ENCODE measurements at places on chromosomes 7 and 10. TPM values are rescaled to one million over a fixed set of nuclear protein-coding genes. Genes with fewer than 3 reads are reported as not detected.

Gene CEP55
- total RNA-seq = 13.6 TPM

Gene PPP1R17
- 111 TPM for total RNA-seq

Gene NPFFR1
- total RNA-seq = 0.15 TPM

Gene ADCYAP1R1
- 0.36 TPM for total RNA-seq

Gene GIMAP1
- 0.04 TPM for total RNA-seq

Gene AUTS2
- total RNA-seq = 1.3 TPM

GRCh38 chr7:86733783-86734182, 90.1 kb downstream of the GRM3 start:
- no peak for ATAC-seq

DNA sequence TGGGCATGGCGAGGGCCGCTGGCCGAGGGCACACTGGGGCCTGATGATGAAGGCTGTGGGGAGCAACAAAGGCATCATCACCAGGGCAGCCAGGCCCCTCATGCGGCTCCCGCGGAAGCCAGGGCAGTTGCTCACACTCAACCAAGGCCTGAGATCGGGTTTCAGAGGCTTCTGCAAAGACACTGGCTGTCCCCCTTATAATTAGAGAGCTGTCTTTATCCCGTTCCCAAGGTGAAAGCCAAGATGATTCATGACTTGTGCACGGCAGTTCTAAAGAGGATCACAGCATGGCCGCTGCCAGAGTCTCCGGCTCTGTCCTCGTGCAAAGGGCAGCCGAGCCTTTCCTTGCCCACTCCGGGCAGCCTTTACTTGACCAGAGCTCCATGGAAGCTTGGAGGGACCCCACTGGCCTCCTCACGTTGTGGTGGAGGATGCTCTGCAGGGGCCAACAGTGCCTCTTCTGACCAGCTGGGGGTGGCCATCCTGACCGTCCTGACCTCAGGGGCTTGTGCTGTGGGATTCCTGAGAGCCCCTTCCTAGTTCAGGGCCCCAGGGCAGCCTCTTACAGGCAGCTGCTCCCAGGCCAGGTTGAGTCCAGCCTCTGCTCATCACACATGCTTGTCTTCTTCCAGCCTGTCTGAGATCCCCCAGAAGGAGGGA, 82.3 kb downstream of the PRKAG2 start:
- peak; percentile 75 for ATAC-seq

- no peak for ATAC-seq
Measured at GRCh38 chr7:66247380-66248078, 42.4 kb downstream of the TPST1 start.

GRCh38 chr7:41217306-41217705, 485.6 kb downstream of the INHBA start:
- ATAC-seq = no peak

- no peak for ATAC-seq
Measured at GRCh38 chr7:105462765-105463420, 59.2 kb downstream of the PUS7 start.

GRCh38 chr7:82021036-82021435, 251.2 kb upstream of the HGF start:
- no peak for ATAC-seq

GRCh38 chr10:125689955-125690569, 7.1 kb upstream of the TEX36 start:
- no peak for ATAC-seq

DNA sequence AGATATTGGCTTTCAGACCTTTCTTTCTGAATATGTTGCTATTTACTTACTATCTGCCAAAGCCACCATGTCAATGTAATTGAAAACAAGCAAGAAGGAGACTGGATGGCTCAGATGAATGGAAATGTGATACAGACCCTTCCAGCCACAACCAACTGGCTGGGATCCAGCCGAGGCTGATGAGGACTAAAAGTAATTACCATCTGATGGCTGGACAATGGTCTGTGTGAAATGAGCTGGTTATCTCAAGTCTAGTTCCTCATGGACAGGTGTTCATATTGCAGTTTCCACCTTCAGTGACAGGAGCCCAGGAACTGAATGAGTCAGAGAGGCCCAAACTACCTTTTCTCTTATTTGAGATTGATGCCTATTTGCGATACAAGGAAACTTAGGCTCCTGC, 267.5 kb downstream of the GATA3 start:
- ATAC-seq = no peak

- peak; percentile 29 for ATAC-seq
Measured at GRCh38 chr7:143416565-143417149, 8.0 kb upstream of the EPHA1 start.

DNA sequence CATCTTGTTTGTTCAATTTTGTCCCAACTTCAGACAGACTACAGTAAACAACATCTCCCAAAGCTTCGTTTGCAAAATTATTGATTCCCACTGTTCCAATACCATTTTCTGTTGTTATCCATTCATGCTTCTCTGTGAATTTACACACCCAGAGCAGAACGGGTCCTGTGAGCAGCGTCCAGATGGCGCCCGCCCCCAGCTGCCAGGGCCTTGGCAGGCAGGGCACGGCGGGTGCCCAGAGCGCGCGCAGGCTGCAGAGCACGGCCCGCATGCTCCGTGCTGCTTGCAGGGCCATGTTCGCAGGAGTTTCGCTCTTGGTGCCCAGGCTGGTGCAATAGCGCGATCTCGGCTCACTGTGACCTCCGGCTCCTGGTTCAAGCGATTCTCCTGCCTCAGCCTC, 32.5 kb upstream of the SEPTIN7 start:
- ATAC-seq = no peak

GRCh38 chr10:117518246-117518645, 24.3 kb upstream of the EMX2 start:
- ATAC-seq = no peak

- no peak for ATAC-seq
Measured at GRCh38 chr7:136228171-136228570, 251.0 kb upstream of the MTPN start.

DNA sequence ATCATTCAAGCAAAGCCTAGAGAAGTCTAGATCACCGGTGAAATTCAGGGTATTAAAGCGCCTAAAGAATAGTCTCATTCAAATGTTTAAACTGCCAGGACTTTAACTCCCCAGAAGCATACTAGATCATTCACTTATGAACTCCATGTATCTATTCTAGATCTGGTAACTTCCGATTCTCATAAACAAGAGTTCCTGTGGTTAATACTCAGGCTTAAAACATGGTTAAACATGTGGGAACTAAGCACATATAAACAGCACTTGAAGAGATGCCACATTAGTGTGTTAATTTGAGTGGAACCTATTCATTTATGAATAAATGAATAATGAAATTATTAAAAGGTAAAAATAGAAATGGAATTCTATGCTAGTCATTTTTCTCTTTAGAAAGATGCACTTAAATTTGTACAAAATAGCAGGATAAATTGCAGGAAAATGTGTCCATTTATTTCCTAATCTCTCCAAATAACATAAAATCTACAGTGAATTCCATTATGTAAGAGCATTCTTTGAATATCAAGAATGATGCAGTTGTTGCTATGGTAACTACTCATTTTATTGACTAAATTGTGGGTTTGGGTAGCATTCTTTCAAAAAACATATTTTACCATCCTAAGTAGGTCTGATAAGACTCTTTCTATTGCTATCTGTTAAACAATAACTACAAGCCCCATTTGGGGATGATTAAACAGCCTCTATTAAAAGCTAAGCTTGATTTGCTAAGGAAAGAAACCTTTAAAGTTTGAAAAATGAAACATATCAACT, 147.6 kb upstream of the TMEM168 start:
- ATAC-seq = no peak

GRCh38 chr7:121334875-121335648, 6.3 kb downstream of the WNT16 start:
- no peak for ATAC-seq

- ATAC-seq = no peak
Measured at GRCh38 chr10:72935361-72935760, 19.2 kb downstream of the PLA2G12B start.

DNA sequence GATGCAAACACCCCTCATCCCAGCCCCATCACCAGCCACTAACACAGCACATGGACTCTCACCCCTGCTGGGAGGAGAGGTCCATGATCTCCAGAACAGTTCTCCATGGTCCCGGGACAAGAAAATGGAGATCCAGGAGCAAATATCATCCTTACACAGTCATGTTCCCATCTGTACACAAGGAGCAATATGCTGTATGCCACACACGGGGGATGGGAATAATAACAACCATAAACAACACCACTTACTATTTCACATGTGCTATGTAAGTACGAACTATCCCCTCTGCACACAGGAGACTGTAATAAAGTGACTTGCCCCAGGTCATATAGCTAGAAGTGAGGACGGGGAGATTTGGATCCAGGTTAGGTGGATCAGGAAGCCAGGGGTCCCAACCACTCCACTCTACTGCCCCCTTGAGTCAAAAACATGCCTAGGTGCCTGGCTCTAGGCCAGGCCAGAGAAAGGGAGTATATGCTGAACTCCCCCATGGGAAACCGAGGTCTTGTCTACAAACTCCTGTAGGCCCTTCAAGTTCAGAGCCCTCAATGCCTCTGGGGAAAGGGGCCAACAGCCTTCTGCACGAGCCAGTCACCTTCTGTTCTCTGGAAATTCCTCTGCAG, 34.1 kb downstream of the LRRC20 start:
- ATAC-seq = no peak

DNA sequence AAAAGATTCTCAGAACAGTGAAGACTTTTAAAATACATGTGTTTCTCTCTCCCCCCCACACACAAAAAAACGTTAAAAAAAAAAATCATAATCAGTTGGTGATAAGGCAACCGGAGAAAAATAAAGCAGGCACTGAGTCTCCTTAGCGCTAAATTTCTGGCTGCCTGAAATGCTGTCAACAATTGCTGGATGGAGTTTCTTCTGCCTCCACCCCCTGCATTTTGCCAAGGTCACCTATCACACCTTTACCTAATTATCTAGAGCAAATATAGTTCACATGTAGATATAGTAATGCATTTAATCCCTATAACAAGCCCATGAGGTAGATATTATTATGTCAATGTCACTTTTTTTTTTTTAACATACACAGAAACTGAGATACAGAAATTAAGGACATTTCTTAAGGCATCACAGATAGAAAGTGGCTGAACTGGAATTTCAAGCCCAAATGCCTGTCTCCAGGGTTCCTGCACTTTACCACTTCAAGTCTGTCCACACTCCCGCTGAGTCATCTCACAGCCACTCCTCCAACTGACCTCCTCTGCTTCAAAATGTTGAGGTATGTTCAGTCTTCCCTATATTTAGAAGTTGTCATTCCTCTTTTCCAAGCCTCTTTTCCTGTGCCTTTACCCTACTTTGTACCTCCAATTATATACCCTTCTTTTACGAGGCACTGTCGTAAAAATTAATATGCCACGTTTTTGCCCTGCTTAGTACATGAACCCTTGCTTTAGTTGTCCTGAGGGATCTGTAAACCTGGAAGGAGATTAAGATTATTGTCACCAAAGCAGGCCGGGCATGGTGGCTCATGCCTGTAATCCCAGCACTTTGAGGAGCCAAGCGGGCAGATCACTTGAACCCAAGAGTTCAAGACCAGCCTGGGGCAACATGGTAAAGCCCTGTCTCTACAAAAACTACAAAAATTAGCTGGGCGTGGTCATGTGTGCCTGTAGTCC, 72.8 kb upstream of the MPP7 start:
- ATAC-seq = no peak

DNA sequence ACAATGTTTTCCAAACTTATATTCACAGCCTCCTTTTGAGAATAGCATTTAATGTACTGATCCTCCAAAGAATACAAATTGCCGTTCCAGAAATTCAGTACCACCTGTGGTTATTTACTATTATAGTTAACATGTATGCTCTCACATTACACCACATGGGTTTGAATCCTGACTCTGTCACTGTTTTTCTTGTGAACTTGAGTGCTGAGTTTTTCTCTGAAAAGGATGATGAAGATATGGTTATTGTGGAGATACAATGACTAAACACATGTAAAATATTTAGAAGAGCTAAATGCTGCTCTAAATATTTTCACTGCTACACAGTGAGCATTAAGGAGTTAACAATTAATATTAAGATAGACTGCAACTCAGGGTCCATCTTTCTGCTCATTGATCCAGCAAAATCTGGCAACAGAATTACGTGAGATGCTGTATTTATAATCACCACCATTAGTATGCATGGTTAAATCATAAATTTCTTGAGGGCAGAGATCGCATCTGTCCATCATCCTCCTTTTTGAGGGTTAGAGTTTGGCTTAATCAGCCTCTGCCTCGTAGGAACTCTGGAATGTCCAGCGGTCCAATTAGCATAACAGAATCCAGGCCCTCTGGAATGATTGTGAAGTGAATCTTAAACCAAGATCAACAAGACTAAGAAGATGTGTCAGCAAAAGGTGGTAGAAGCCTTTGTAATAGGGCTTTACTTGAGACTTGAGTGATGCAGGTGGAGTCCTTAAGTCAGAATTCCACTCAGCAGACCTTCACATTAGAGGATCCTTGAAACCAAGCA, 152.8 kb downstream of the MACC1 start:
- no peak for ATAC-seq
